ENCODE measurements at places on chromosomes 1 and 21.

DNA sequence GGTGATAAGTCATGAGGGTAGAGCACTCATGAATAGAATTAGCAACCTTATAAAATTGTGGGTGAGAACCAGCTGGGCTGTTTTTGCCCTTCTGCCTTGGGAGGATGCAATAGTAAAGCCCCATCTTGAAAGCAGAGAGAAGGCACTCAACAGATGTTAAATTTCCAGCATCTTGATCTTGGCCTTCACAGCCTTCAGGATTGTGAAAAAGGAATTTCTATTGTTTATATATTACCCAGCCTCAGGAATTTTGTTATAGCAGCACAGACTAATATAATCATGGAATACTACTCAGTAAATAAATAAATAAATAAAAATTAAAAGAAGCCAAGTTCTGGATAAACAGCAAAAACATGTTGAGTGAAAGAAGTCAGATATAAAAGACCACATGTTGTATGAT is 175.2 kb downstream of the KCNT2 start:
- DNase-seq, result no peak

- DNase-seq, result no peak
Measured at GRCh38 chr1:43705334-43705733, 2.0 kb upstream of the ST3GAL3 start.

GRCh38 chr21:36027347-36027746 is 33.0 kb downstream of the SETD4 start:
- DNase-seq, result no peak

DNA sequence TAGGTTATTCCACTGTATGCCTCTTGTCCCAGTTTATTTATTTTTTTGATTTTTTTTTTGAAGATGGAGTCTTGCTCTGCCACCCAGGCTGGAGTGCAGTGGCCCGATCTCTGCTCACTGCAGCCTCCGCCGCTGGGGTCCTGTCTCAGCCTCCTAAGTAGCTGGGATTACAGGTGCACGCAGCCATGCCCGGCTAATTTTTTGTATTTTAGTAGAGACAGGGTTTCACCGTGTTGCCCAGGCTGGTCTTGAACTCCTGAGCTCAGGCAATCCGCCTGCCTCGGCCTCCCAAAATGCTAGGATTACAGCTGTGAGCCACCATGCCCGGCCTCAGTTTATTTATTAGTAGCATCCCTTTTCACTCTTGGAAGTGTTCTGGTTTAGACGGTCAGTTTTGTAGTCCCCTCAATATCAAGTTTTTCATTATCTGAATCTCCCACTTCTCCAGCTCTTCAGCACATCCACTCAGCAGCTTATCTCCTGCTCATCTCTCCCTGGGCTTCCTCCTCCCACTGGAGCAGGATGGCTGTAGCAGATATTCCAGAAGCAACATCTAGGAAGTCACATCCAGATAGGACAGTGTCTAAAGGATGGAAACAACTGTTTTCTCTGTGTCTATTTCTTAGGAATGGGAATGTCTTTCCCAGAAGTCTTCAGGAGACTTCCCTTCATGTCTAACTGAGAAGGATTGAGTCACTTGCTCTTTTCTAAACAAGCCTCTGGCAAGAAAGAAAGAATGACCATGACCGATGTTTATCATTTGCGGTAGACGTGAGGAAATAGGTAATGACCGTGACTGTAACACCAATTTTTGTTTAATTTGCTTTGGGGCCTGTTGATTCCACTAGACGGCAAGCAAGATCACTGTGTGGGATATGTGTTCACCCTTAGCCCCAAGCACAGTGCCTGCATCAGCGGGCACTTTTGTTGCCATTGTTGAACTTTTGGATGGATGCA is 14.4 kb downstream of the CCDC190 start:
- peak; percentile 17 for DNase-seq

GRCh38 chr1:231603598-231604275 is 22.9 kb upstream of the DISC1 start:
- DNase-seq, result no peak

GRCh38 chr1:117014209-117014608 is 12.6 kb downstream of the CD101 start:
- no peak for DNase-seq

DNA sequence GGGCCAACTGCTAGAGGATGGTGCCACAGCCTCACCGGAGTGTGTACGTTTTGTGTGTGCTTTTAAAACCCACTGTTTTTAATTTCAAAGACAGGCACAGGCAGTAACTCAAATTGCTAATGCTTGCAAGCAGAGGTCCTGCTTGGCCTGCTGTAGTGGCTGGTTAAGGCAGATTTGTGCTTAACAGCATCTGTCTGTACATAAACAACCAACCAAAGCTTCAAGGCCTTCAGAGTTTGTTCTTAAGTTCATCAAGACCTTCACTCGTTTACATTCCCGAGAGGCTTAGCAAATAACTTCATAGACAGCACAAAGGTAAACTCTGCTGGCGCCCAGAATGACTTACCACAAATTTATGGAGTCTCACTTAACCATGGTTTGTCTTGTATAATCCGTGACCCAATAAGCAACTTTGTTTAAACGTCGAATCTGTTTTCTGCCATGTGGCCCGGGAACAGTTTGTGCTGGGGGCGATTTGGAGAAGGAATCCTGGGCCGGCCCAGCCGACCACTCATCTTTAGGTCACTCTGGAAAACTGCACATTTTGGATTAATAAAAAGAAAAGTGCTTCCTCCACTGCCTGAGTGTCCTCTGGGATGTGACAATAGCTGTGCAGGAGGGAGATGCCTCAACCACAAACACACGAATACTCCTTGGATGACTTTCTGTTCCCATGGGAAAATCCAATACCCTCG is 58.1 kb downstream of the CAPZB start:
- no peak for DNase-seq

GRCh38 chr1:216531263-216532239 is 108.3 kb upstream of the USH2A start:
- DNase-seq, result no peak

DNA sequence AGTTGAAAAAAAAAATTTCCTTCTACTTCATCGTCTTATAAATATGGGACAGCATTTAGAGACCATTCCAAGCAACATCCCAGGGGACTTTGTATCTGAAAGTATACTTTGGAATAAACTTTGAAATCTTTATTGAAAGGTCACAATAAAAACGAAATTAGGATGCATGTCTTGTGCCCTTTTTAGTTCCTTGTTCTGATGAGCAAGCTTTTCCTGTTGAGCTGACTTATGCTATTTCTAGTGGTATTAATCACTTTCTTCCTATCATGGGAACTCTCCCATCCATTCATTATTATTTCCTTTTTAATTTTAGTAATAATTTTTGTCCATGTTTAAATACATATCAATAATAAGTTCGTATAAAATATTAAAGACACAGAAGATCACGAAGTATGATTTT is 4.0 kb upstream of the GBP2 start:
- no peak for DNase-seq

- DNase-seq, result no peak
Measured at GRCh38 chr1:118982821-118983557, 5.2 kb downstream of the TBX15 start.

DNA sequence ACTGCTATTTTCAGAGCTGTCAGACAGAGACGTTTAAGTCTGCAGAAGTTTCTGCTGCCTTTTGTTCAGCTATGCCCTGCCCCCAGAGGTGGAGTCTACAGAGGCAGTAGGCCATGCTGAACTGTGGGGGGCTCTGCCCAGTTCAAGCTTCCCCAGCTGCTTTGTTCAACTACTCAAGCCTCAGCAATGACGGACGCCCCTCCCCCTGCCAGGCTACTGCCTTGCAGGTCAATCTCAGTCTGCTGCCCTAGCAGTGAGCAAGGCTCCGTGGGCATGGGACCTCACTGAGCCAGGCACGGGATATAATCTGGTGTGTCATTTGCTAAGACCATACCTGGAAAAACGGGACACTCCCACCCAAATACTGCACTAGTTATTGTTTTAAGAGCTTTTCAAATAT is 219.7 kb downstream of the BRINP3 start:
- DNase-seq, result no peak

- DNase-seq, result no peak
Measured at GRCh38 chr1:213120386-213120785, 69.3 kb downstream of the RPS6KC1 start.

GRCh38 chr1:155466996-155467395 is 95.6 kb downstream of the ASH1L start:
- no peak for DNase-seq

DNA sequence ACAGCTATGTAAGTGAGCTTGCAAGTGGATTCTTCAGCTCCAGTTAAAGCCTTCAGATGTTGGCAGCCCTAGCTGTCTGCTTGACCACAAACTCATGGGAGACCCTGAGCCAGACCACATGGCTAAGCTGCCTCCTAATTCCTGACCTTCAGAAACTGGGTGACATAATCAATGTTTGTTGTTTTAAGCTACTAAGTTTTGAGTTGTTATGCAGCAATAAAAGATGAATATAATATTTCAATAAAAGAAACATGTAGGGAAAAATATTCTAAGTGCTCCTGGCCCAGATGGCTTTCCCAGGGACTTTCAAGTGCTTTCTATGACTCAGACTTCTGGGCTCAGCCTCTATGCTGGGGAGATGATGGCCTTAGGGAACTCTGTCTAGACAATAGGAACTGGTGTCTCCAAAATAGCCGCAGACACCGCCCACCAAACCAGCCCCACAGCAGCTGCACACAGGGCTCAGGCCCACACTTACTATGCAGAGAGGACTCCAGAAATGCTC is 20.3 kb upstream of the AZIN2 start:
- peak; percentile 89 for DNase-seq

DNA sequence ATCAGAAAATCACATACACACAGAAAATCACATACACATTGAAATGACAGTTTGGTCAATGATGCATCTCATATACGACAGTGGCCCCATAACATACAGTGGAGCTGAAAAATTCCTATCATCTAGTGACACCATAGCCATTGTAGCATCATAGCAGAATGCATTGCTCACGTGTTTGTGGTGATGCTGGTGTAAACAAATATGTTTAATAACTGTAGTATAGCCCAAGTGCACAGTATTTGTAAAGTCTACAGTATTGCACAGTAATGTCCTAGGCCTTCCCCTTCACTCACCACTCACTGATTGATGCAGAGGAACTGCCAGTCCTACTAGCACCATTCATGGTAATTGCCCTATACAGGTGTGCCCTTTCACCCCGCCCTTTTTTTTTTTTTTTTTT is 30.1 kb upstream of the RUNX1 start:
- no peak for DNase-seq

GRCh38 chr1:232629250-232630046 is 485 bp downstream of the SIPA1L2 start:
- DNase-seq, result no peak

GRCh38 chr1:180227861-180228647 is 2.0 kb upstream of the LHX4 start:
- DNase-seq, result no peak

DNA sequence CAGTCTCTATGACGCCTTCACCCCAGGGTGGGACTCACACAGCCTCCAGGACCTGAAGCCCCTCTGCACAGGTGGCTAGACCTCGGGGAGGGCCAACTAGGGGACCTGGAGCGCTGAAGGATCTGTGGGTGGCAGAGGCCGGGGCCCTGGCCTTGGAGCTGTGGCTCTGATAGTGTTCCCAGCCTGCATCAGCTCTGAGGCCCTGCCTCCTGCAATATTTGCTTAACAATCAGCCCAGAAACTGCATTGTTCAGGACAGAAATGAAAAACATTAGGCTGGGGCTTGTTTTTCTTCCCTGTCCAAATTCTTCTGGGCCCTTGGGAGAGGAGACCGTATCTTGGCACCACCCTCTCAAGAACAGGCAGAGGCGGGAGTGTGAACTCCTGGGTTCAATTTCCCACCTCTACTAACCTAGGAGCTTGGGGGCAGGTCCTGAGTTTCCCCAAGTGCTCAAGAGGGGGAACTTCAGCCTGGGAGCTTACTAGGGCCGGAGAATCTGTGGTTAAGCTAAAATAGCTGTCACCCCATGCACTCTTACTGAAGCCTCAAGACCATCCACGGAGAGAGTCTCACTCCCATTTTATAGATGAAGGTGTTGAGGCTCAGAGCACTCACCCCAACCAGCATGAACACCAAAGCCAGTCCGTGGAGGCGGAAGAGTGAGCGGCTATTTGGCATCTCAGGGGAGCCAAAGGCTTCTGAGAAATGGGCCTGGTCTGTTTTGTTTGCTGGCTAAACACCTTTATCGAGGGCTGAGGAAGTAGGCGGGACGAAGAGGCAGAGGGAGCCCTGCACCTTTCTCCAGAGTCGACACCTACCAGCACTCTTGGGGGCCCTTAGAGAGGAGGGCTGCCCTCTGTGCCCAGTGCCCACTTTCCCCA is 18.8 kb upstream of the CASZ1 start:
- no peak for DNase-seq

- DNase-seq, result no peak
Measured at GRCh38 chr1:207486198-207486597, 9.8 kb upstream of the CR1 start.

DNA sequence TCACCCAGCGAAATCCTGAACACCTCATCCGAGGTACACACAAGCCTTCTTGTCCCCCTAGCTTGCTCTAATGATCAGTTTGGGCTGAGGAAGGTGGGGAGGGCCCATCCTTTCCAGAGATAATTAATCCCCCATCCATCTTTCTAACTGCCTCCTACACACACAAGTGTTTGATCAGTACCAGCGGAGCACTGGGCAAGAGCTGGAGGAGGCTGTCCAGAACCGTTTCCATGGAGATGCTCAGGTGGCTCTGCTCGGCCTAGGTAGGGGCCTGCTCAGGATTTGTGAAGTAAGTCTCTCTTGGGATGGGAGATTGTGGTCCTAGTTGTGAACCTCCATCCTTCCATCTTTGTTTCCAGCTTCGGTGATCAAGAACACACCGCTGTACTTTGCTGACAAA is 5.8 kb downstream of the ANXA9 start:
- DNase-seq, result no peak

DNA sequence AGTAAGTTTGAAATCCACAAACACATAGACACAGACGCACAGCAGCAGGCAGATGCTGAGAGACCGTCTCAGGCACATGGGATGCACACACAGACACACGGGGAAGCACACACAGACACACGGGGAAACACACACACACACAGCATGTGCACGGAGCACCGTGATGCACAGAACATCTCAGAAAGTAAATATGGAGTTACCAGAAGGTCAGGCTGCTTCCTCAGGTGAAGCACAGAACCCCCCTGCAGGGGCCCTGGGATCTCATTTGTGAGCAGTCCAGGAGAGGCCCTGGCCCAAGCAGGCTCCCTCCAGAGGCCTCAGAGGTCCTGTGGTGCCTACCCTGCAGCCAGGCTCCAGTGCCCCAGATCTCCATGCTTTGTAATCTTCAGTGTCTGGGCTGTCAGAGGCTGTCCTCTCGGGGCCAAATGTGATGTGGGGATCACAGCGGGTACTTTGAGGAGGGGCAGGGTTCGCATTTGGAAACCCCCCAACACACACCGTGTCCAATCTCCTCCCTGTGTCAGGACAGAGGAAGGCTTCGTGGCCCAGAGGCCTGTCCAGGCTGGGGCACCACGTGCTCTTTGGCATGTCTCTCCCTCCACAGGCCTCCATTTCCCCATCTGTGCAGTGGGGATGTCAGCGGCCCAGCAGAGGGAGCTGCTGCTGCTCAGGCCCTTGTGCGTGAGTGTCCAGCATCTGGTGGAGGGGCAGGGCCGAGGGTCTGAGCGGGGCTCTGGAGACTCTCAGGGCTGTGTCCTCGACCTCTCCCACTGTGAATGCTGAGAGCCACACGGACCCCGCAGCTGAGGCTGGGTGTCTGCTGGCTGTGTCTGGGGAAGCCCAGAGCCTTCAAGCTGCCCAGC is 23.0 kb upstream of the PRSS38 start:
- DNase-seq, result no peak
